ENCODE measurements at places on chromosomes 4 and X.

- no peak for DNase-seq
These were observed 11.9 kb downstream of the EXOC1 start for GRCh38 chr4:55865228-55865806.

- DNase-seq = no peak
These were observed 70.5 kb upstream of the HGFAC start for GRCh38 chr4:3371033-3372001.

GRCh38 chr4:126687655-126688358 is 945.0 kb upstream of the INTU start:
- DNase-seq = no peak

DNA sequence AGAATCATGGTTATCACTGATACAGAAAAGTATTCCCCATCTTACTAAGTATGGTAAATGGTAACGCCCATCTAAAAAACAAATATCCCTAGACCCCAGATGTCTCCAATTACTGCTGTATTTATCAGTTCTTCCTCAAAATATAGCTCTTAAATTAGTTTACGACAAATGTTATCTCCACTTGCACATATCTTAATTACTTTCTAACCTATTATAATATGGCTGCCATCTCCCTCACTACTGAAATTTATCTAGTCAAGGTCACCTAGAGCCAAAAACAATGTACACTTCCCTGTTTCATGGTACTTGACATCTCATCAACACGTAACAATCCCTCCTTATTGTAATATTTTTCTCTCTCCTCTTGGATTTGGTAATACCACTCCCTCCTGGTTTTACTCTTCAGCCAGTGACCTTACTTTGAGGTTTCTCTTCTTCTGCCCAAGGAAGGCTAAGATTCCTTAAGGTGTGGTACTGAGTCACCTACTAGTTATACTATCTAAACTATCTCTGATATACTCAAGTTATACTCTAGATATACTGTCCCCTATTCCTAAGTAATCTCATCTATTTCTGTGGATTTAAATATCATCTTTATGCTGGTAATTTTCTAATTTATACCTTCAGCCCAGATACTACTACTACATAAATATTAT is 8.6 kb downstream of the LCORL start:
- no peak for DNase-seq

- peak; percentile 41 for DNase-seq
These were observed 23.7 kb upstream of the PNMA3 start for GRCh38 chrX:153032397-153033118.

DNA sequence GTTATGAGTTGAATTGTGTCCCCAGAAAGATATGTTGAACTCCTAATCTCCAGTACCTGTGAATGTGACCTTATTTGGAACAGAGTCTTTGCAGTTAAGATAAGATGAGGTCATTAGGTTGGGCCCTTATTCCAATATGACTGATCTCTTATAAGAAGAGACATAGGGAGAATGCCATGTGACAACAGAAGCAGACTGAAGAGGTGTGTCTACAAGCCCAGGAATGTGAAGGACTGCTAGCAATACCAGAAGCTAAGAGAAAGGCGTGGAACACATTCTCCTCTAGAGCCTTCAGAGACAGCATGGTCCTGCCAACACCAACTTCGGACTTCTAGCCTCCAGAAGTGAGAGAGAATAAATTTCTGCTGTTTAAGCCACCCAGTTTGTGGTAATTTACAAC is 22.5 kb upstream of the USP27X start:
- DNase-seq = no peak

GRCh38 chr4:139532947-139533346 is 23.1 kb downstream of the SETD7 start:
- no peak for DNase-seq

GRCh38 chr4:182240161-182241130 is 2.8 kb upstream of the TENM3 start:
- no peak for DNase-seq

DNA sequence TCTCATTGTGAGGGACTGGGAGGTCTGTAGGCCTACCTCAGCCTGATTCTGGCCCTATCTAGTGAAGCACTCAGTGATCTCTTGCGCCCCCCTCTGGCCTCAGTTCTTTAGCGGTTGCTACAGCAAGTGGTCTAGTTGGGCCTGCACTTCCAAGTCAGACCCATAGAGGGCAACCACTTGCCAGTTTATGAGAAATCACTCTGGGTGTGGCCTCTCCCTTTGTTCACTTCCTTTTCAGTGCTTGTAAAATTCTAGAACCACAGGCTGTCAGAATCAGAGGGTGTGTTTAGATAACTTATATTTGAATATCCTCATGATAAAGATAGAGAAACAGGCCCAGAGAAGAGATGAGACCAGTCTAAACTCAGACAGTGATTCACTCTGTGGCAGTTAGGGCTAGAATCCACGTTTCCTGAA is 60.9 kb upstream of the LAS1L start:
- DNase-seq = peak; percentile 79

GRCh38 chrX:3599802-3600430 is 113.5 kb downstream of the PRKX start:
- DNase-seq = no peak

DNA sequence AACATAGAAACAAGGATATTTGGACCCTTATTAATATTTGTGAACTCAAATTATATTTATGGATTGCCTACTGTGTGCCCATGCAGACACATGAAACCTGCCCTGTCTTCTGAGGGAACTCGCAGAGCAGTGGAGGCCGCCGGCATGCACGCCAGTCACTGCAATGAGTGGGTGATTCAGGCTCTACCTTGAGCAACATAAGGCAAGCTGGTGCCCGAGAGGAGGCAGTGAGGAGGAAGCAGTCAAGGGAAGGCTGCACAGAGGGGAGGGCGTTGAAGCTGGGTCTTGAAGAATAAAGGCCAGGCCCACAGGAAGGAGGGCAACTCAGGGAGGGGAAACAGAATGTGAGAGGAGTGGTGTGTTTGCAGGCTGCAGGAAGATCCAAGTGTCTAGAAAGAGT is 52.8 kb downstream of the PPEF2 start:
- no peak for DNase-seq

GRCh38 chr4:20591571-20591970 is 108.7 kb upstream of the PACRGL start:
- no peak for DNase-seq

DNA sequence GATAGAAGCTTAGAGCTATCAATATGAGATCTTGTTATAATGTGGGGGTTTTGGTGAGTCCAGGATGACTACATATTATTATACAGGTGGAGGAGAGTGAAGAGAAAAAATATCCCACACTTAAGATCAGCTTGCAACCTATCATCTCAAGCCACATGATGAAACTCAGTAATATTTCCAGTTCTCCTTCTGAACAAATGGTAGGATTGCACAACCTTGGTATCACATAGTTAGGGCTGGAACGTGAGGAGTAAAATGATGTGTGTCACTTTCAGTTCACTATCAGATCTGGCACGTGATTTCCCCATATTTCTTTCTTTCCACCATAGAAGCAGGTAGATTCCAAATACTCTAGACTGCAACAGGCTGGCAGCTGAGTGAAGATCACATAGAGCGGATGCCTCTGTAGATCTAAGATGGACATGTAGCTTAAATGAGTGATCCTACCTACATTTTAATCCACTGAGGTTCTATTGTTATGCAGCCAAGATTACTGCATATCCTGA is 150.6 kb upstream of the ANKRD50 start:
- no peak for DNase-seq

DNA sequence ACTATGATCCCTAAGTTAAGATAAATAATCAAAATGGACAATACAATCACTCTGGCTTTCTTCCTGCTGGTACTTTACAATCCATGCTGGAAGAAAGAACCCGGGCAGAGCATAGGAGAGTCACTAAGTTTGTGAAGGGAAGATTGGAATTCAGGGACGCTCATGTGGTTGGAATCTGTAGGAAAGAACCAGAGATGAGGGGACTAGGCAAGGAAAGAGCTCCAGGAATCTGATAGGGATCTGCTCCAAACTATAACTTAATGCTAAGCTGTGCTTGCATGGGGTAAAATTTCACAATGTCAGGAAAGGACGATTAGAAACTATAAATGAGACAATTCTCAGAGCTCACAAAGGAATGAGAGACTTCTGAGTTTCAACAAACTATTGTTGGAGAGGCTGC is 167.5 kb downstream of the ADGRA3 start:
- DNase-seq = no peak

DNA sequence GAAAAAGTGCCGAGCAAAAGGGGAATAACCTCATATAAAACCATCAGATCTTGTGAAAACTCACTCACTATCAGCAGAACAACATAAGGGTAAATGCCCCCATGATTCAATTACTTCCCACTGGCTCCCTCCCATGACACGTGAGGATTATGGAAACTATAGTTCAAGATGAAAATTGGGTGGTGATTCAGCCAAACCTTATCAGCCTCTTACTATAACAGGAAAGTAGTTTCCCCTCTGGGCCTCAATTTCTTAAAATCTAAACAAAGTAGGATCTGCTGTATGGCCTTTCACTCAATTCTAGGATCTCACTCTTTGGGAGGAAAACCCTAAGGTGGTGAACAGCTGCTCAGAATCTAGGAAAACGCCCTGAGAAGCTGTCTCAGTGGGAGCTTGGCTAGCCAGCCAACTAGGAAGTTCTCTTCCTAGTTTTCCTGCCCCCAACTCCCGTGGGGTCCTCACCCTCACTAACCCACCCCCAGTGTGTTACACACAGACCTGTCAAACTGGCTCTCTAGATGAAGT is 1017.1 kb upstream of the HS3ST1 start:
- DNase-seq = no peak

DNA sequence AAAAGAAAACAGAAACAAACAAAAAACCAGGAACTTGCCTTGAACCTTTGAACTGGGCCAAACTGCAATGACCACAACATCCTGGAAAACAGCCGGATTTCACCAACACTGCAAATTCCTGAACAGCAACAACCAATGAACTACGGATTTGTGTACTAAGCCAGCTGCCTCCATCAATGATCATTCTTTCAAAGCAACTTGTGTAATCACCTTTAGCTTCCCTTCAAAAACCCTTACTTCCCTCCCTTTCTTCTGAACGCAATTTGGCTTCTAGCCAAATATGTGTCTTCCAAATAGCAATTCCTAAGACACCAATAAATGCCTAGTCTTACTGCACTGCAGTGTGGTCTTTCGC is 98.5 kb upstream of the FAM47C start:
- no peak for DNase-seq

DNA sequence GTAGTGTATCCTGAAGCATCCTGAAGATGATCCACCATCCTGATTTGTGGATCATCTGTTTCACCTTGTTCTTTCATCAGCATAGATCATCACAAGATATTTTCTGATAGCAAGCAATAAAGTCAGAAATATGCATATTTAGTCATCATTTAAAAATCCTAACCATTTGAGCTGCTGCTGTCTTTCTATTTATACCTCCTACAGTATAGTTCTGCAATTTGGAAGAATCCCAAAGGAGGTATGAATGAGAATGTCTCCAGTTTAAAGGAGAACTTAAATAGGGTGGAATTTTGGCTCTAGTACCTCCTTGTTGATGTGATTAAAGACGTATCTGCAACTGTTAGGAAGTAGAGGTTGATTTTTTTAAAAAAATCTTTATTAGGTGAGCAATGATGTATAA is 7.6 kb downstream of the SLC25A14 start:
- DNase-seq = no peak

DNA sequence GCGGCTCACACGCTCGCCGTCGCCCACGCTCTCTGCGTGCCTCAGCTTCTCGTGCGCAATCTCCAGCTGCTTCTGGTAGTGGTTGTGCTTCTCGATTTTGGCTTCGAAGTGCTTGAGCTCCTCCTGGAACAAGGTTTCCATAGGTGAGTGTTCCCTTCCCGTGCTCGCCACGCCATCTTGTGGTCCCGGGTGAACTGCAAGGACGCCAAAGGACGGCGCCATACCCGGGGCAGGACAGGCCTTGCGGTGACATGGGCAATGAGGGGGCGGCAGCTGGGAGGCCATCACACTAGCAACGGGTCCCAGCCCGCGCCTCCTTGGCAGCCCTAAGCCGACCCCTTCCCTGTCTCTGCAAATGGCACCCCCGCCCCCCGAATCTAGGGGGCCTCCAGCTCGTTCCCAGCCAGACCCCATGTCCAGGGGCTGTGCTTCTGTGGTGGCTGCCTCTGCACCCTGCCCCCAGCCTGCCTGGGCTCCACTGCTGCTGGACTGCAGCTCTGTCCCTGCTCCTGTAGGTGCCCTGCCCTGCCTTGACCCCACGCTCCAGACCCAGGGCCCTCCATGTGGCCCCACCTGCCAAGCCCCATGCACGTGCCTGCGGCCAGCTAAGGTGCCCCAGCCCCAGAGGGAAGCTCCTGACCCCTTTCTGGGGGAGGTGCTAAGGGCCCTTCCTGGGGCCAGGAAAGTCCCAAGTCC is 17.3 kb downstream of the LRPAP1 start:
- DNase-seq = no peak

DNA sequence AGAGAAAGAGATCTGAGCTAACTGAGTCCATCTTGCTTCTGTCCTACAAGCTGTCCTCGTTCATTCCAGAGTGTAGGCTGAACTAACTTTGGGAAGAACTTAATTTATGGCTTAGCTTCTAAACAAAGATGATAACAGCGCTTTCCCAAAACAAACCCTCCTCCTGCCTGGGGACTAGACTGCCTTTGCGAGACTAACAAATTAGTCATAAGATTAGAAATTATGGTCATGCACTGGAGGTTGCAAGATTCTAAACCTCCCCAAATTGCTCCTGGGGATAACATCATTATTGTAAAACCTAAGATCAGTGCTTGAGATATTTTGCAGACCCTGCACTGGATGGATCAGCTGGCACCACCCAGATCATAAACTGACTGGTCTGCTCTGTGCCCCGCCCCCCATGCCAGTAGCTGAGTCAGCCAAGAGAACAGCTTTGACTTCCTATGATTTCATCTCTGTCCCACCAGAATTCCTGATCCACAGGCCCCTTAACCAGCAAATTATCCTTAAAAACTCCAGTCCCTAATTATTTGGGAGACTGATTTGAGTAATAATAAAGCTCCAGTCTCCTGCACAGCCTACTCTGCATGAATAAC is 883.3 kb downstream of the TRIML1 start:
- DNase-seq = no peak

- no peak for DNase-seq
These were observed 126.3 kb downstream of the GPAT3 start for GRCh38 chr4:83662204-83662603.

DNA sequence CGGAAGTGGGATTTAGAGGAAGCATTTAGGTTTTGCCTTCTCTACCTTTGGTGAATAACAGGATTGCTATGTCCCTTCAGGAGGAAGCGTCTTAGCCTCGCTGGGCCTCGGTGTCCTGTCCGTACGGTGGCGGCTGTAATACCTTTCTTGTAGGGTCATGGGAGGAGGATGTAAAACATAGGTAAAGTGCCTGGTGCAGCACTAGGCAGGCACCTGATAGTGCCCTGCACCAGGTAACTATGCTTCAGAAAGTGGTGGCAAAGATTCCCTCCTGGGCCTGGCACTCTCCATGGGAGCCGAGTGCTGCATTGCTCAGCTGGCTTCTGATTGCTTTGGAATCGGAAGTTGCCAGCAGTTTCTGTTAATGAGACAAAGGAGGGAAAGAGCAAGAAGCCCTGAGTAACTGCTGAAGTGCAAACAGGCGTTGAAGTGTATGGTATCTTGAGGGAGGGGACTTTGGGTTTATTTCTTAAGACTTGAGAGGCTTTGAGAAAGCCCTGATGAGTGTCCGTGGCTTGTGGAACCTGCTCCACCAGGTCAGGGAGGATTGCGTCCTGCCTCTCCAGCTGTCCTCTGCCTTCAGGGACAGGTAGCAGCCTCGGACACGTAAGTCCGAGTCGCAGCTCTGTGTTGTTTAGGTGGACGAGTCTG is 45.8 kb downstream of the TBC1D14 start:
- DNase-seq = no peak

Measured in activated T-helper 1 cell treated with Interleukin-2 at 50 U/mL for 16 hours (primary cell).